ENCODE measurements at places on chromosomes 2 and 18.

GRCh38 chr2:68829749-68830148 lies 41.4 kb downstream of the BMP10 start:
- DNase-seq = no peak

- DNase-seq = no peak
Observed at GRCh38 chr2:140154706-140155105, 1374.5 kb upstream of the NXPH2 start.

DNA sequence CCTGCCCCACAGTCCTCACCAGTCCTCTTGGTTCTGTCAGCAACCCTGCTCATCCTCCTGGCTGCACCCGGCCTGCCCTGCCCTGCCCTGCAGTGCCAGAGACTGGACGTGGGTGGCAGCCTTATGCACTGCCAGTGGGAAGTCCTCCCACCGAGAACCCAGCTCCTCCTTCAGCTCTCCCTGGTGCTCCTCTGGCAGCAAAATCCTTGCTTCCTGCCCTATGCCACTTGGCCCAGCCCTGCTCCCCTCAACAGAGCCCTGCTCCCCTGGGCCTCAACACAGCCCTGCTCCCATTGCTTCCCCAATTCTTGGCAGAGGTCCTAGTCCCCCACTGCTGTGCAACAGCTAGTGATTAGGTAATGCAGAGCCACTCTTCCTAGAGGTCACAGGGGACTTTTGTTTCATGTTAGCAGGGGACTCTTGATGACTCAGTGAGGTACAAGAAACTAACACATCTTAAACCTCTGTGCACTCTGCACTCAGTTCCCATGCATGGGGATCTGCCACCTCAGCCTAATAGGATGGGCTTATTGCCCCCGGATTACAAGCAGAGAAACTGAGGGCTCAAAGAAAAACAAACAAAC lies 58.0 kb upstream of the EDAR start:
- DNase-seq = no peak

DNA sequence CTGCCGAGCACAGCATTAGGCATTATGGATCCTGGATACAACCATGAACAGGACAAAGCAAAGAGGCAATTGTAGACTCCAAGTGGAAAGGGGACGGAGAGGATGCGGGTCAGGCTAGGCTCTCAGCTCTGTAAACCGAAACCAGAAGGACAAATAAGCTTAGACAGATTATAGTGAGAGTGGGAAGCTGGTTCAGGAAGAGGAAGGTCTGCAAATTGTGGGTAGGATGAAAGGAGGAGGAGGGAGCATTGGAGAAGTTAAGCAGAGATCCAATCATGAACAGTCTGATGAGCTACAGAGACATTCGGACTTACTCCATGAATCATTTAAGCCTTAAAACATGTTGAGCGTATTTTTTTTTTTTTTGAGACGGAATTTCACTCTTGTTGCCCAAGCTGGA lies 3.0 kb downstream of the MSH6 start:
- DNase-seq = no peak

DNA sequence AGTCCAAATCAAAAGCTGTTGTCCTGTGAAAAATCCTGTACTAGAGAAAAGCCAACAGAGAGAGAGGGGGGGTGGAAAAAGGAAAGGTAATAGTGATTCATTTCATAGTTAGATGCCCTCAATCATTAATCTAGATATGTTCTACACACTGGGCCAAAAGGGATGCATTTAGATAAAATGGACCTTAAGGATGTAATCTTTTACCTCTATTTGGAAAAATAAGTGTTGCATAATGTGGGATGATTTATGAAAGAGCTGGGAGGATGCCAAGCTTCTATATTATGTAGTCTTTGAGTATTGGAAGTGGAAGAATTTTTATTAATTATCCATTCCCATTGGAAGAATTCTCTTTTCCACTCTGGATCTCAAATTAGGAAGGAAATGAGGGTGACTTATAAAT lies 480.5 kb upstream of the ZEB2 start:
- no peak for DNase-seq

- DNase-seq = no peak
Observed at GRCh38 chr2:11292464-11293255, 51.8 kb downstream of the ROCK2 start.

- no peak for DNase-seq
Observed at GRCh38 chr2:141317986-141318385, 812.8 kb downstream of the LRP1B start.

GRCh38 chr2:109549016-109549590 lies 64.7 kb downstream of the SEPTIN10 start:
- no peak for DNase-seq

DNA sequence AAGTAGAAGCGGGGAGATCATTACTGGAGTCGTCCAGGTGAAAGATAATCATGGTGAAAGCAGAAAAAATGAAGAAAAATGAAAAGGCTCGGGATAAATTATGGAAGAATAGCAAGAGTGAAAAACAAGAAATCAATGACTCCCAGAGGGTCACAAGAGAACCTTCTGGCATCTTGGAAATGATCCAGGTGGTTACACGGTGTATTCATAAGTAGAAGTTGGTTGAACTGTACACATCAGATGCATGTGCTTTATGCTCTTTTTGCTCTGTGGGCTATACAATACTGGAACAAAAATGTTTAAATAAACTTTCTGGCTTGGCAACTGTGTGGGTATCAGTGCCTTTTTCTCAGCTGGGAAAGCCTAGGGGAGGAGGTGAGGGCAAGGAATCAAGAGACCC lies 348.9 kb downstream of the RND3 start:
- no peak for DNase-seq

Measured in hindlimb muscle (tissue), 1 donor.